Activated T-helper 1 cell treated with anti-CD3 and anti-CD28 coated beads, Interleukin-2, amount 50 U/mL, for 16 hours (primary cell): ENCODE measurements at places on chromosomes 13 and 19.

DNA sequence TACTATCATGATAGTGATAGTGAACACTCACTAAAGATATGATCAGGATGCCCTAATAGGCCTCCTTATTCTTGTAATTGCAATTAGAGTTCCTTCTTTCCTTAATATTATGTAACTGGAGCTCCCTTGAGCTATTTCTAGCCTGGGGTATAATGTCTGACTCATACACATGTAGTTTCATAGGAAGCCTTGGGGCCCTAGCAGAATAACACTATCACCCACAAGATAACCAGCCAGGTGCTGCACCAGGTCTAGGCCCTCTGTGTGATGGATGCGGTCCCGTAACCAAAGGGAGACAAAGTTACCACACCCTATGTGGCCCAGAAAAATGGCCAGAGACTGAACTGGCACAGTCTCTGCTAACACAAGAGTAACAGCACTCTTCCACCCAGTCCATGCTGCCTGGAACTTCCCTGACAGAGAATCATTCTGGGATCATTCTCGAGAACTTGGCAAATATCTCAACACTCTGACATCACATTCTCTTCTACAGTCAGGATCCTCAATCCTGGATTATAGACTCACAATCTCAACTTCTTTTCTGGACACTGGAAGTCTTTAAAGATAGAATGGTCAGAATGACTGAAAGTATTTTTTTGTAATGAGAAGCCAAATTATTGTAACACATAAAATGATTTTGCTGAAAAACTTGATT is 32.6 kb upstream of the IGFL4 start:
- DNase-seq, result no peak

- no peak for DNase-seq
Measured at GRCh38 chr19:11453468-11454341, 18.3 kb downstream of the PRKCSH start.

DNA sequence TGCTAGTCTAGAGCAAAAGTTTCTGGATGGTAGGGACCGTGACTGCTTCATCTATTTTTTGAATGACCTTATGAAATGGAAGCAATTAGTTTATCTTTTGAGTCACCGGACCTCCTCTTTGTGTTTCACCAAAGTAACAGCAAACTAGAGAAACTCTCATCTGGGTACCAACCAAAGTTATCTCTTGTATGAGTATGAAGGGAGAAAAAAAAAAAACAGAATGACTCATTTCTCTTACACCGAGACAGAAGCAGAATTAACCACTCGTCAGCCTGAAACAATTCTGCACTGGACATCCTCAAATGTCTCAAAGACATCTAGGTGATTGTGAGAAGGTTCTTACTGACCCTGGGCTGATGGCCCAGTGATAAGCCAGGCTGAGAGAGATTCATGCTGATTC is 18.3 kb downstream of the ZNF100 start:
- no peak for DNase-seq

DNA sequence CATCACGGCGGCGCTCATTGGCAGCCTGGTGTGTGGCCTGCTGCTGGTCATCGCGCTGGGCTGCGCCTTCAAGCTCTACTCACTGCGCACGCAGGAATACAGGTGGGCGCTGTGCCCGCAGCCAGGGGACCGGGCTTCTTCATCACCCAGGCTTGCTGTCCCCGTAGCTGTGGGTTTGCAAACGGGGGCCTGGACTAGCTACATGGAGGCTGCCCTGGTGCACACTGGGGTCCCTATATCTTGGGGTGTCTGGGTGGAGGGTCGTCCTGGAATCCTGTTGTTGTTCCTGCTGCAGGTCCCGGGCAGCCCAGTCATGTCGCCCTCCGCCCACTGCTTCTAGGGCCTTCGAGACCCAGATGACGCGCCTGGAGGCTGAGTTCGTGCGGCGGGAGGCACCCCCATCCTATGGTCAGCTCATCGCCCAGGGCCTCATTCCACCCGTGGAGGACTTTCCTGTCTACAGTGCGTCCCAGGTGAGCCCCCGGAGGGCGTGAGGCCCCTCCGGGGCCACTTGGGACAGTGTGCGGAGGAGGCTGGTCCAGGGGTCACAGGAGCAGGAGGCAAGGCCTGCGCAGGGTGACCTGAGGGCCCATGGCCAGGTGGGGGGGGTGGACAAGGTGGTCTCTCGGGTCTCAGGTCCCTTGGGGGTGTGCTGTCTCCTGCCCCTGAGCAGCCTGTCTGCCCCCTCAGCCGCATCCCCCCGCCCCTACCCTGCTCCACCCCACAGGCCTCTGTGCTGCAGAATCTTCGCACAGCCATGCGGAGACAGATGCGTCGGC is 12.3 kb downstream of the LRP3 start:
- DNase-seq, result no peak

GRCh38 chr13:44759384-44760360 is 183.5 kb upstream of the TSC22D1 start:
- no peak for DNase-seq

DNA sequence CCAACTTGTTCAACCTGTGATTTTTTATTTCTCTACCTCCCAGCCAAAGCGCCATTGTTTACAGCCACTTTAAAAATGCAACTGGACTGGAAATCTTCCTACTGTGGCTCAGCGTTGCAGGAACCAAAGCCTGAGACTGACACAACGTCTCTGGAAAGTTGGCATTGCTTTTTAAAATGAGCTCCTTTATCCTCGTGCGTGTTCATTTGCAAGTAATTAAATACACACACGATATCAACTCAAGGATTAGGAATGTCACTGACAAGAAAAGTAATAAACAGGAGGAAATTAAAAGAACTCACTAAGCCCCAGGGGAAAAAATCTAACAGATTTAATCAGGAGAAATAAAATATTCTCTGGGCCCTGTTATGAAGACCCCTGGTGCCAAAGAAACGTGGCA is 184.6 kb upstream of the IRS2 start:
- no peak for DNase-seq

- DNase-seq, result no peak
Measured at GRCh38 chr19:43538922-43539321, 5.9 kb downstream of the ZNF575 start.

DNA sequence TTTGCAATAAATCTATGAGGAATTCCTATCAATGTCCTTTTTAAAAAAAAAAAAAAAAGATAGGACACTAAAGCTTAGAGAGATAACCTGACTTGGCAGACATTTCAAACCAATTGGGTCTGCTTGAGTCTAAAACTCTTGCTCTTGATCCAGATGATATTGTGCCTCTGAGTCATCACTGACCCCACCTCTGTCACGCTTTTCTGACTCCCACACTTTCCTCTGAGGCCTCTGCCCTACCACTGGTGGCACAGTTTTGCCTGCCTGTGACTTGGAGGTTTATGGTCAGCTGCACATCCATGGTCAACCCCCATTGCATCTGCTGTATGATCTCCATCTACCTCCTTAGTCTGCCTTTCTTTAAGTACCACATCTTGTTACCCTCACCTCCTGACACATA is 328.7 kb downstream of the SPRY2 start:
- DNase-seq, result no peak

- no peak for DNase-seq
Measured at GRCh38 chr13:97875218-97875617, 78.3 kb upstream of the IPO5 start.

DNA sequence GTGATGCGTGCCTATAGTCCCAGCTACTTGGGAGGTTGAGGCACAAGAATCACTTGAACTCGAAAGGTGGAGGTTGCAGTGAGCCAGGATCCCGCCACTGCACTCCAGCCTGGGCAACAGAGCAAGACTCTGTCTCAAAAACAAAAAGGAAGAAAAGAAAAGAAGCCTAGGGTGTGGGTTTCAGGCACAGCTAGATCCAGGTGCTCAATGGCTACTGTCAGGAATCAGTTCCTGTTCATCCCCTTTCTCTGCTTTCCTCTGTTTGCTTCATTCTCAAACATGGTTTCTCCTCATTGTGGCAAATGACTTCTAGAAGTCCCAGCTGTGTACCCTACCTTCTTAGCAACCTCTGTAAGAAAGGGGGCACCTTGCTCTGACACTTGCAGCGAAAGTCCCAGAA is 5.9 kb downstream of the CBLC start:
- DNase-seq, result no peak

GRCh38 chr19:33278403-33279269 is 23.7 kb downstream of the CEBPA start:
- no peak for DNase-seq

- DNase-seq, result no peak
Measured at GRCh38 chr13:81726037-81726726, 1385.3 kb upstream of the SPRY2 start.

GRCh38 chr19:49809941-49810389 is 3.1 kb downstream of the FUZ start:
- DNase-seq, result no peak

DNA sequence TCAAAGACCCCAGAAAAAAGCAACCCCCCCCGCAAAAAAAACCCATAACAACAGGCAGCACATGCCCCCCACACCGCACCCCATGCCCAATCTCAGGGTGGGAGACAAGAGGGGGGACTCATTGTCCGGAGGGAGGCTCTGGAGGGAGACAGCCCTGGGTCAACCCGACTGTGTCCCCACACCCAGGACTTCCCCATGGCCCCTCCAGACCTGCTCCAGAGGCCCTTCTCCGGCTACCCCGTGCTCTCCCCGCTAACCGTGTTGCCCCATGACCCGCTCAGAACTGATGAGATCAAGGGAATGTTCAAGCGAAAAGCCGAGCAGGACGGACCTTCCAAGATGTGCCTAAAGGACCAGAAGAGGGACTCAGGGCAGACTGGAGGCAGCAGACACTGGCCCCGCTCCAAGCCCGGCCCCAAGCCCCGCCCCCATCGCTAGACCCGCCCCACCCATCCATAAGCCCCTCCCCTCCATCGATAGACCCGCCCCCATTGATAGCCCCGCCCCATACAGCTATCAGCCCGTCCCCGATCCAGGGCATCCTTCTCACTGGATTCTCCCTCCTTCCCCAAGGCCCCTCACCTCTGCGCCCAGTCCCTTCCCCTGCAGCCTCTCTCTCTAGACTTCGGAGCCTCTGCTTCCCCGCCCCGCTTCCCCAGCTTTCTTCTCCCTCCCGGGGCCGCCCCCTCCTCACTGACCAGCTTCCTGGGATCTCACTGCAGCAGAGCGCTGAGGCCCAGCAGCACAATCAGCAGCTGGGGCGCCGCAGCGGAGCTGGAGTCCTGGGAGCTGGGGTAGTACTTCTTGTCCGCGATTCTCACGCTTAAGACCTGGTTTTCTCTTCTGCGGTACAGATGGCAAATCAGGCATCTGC is 2.2 kb downstream of the BST2 start:
- peak; percentile 42 for DNase-seq

- DNase-seq, result no peak
Measured at GRCh38 chr19:947090-947706, 21.4 kb downstream of the ARID3A start.

- DNase-seq, result no peak
Measured at GRCh38 chr13:29845440-29846056, 4.9 kb downstream of the UBL3 start.

DNA sequence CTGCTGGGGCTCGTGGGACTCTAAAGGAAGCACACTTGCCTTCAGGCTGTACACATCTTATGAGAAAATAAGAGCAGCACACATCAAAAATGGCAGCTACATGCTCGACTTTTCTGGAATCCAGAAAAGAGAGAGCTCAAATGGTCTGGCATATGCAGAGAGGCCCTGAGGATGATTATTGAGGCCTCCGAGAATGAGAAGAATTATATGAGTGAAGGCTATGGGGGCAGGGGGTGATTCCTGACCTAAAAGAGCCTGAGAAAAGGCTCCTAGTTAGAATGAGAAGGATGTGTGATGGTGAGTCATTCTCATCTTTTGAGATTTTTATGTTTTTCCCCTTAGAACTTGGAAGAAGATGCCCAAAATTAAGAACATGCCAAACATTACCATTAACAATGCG is 97.1 kb downstream of the HSPH1 start:
- DNase-seq, result no peak

- DNase-seq, result no peak
Measured at GRCh38 chr13:64845110-64845509, 2385.0 kb downstream of the PCDH9 start.

GRCh38 chr19:678791-679388 is 2.7 kb downstream of the FSTL3 start:
- no peak for DNase-seq

GRCh38 chr19:15072930-15073647 is 8.9 kb upstream of the OR1I1 start:
- DNase-seq, result no peak

- no peak for DNase-seq
Measured at GRCh38 chr13:43470610-43471009, 316.2 kb downstream of the ENOX1 start.

- peak; percentile 45 for DNase-seq
Measured at GRCh38 chr19:12946092-12946721, 545 bp downstream of the RAD23A start.

GRCh38 chr19:19627621-19628500 is at the start of gene LPAR2:
LPAR2 (minus strand) TSS chr19:19628220; CDS start chr19:19627275, 945 bp downstream.
- DNase-seq, result peak; percentile 75

DNA sequence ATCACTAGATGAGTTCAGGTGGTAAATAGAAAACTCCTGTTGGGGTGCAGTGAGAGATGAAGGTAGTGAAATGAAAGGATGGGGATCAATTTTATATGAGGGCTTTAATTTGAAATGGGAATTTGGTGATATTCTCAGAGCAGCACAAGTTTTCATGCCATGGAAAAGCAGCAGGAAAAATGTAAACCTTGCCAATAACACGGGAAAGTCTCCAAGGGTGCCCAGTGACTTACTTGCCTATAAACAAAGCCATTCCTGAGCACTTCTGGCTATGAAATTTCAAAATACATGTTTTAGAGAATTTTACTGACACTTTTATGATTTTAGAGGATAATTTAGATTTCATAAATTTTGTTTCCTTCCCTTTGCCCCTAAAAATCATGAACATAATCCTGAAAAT is 16.4 kb upstream of the FLT3 start:
- DNase-seq, result no peak

DNA sequence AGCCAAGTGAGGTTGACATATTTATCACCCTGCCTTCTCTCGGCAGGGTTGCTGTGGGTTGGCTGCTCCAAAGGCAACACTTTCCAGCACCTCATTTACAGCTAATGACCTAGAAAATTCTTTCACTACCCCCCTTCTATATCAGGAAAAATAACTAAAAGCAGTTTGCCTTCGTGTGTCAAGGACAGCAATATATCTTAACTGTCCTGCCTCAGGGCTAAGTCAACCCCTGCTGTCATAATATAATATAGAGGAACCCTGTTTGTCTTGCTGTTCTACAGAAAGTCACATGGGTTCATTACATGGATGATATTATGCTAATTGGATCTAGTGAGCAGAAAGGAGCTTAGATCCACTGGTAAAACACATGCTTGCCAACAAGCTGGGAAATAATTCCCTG is 28.1 kb upstream of the USP12 start:
- DNase-seq, result no peak

DNA sequence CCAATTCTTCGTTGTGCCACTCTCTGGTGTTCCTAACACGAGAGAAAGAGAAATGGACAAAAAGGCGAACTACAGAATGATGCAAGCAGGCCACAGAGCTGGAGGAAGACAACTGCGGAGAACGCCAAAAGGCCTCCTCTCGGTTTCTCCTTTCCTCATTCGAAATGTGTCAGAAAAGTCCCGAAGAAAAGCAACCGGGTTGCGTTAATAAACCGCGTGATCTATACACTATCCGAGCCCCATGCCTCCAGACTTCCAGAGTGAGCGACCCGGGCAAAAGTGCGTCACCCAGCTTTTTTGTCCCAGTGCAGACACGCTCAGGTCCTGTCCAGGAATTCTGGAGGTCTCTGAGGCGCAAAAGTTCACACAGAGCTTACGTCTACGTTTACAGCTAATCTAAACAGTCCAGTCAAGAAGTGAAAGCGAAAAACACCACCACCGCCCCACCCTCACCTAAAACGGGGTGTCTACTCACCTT is 413 bp downstream of the N4BP2L2 start:
- DNase-seq, result no peak
